ENCODE measurements at places on chromosomes 4 and X. TPM values are rescaled to one million over a fixed set of nuclear protein-coding genes. Genes with fewer than 3 reads are reported as not detected.

ZXDB gene
- 5.2 TPM for total RNA-seq

GRCh38 chr4:1571165-1572009, 112.7 kb downstream of the FAM53A start:
- DNase-seq = no peak

UGT2A3 gene
- total RNA-seq = not detected

DNA sequence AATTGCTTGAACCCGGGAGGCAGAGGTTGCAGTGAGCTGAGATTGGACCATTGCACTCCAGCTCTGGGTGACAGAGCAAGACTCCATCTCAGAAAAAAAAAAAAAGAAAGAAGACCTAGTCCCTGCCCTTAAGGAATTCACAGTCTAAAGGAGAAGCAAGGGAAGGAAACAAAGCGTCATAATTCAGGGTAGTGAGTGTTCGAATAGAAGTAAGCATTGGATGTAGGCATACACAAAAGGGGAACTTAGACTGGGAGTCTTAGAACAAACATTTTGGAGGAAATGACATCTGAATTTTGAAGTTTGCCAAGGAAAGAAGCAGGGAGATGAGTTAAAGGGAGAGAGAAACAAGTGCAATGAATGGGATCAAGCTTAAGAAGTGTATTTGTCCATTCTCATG, 32.4 kb downstream of the PPM1K start:
- no peak for DNase-seq

ZMAT1 gene
- total RNA-seq = not detected

DNA sequence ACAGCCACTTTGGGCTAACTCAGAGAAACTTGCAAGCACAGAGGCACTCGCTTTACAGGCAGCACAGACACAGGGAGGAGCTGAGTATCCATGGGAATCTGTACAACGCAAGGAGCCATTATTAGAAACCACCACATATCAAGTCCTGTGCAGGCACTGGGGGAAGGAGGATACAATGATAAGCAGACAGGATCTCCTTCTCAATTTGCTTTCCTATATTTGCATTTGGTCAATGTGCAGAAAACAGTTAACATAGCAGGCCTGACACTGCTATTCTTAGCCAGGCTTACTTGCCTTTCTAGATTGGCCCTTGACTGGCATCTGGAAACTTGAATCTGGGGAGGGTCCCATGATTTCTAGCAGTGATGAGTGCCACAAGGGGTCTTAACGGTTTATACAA, 65.8 kb downstream of the TEC start:
- DNase-seq = no peak

GRCh38 chrX:9582956-9583355, 118.1 kb downstream of the TBL1X start:
- no peak for DNase-seq

GRCh38 chrX:70176938-70177533, at the start of gene DGAT2L6:
Gene DGAT2L6, plus strand, starts transcription at chrX:70177483. Its CDS starts 100 bp downstream, at chrX:70177583.
- DNase-seq = no peak

GRCh38 chr4:92305148-92305877, 1.5 kb downstream of the GRID2 start:
- DNase-seq = peak; percentile 32

AVPR2 gene
- total RNA-seq = not detected

DNA sequence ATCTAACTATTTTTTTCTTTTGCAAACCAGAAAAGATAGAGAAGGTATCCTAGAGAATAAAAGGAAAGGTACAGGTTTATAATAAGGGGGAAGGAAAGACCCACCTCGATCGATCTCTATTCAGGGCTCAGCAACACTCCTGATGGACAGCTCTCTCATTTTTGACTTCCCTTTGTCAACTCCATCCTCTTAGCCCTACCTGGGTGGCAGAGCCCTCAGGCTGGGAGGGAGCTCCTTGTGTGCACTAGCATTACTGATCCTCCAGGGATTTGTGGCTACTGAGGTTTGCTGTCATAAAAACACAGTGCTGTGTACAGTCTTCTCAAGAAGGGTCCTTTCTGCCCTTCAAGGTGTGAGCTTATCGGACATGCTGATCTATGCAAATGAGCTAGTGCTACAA, 111.0 kb downstream of the MID1 start:
- no peak for DNase-seq

GRCh38 chrX:65528705-65529340, 5.8 kb downstream of the LAS1L start:
- peak; percentile 10 for DNase-seq

GRCh38 chr4:154722262-154722661, 21.5 kb upstream of the LRAT start:
- no peak for DNase-seq

DNA sequence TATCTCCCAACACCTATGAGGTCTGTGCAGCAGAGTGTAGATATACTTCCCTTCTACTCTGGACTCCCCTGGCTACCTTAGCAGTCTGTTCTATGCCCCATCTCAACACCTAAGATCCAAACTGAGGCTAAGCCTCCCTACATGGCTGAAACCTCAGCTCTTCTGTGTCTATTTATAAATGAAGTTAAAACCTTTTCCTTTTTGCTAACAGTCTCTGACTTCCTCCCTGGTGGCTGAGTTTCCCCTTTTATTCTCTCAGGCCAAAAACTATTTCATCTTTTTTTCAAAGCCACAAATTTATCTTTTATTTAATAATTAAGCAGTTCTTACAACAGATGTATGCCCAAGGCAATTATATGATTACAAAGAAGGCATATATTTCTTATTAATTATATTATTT, 111.8 kb upstream of the STIM2 start:
- no peak for DNase-seq

HHIP gene
- 8.6 TPM for total RNA-seq

CDS1 gene
- under 0.01 TPM for total RNA-seq

FGF5 gene
- total RNA-seq = 18.6 TPM

- DNase-seq = no peak
These were observed 932.5 kb downstream of the SH3BGRL start for GRCh38 chrX:82134378-82134777.

GLRA2 gene
- total RNA-seq = not detected

GRCh38 chr4:7858498-7858897, 81.2 kb downstream of the AFAP1 start:
- no peak for DNase-seq

DNA sequence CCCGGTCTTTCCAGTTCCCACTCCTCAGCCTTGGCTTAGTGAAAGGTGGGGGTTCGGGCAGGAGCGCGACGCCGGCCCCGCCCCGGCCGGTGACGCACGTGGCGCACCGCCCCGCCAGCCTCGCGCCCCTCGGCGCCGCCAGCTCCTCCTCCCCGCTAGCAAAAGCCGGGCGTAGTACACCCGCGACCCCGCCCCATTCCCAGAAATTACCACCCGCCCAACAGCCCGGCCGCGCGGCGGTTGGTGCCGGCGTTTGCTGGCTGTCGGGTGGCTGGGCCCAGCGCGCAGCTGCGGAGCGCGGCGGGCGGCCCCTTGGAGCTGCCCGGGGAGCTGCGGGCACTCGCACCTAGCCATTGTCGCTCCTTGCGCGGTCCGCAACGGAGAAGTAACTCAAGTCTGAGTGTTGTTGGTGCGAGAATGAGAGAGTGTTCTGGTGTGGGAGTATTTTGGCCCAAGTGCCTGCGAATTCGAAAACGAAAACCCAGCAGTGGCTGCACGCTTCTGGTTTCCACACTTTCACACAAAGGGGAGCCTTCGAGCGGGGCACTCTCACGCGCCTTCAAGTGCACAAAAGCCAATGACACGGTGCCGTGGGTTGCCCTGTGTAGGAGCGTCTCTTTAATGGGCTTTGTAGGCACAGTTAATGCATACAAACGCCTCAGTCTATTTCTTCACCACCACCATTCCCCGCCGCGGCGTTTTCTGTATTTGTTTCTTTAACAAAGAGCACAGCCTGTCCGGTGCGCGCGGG, 1.0 kb upstream of the ELF2 start:
- peak; percentile 91 for DNase-seq

- no peak for DNase-seq
These were observed 439.4 kb downstream of the SPRY1 start for GRCh38 chr4:123835831-123836590.

SH3RF1 gene
- total RNA-seq = 29.8 TPM

CAMK2D gene
- 156 TPM for total RNA-seq

FGFBP2 gene
- not detected for total RNA-seq

DNA sequence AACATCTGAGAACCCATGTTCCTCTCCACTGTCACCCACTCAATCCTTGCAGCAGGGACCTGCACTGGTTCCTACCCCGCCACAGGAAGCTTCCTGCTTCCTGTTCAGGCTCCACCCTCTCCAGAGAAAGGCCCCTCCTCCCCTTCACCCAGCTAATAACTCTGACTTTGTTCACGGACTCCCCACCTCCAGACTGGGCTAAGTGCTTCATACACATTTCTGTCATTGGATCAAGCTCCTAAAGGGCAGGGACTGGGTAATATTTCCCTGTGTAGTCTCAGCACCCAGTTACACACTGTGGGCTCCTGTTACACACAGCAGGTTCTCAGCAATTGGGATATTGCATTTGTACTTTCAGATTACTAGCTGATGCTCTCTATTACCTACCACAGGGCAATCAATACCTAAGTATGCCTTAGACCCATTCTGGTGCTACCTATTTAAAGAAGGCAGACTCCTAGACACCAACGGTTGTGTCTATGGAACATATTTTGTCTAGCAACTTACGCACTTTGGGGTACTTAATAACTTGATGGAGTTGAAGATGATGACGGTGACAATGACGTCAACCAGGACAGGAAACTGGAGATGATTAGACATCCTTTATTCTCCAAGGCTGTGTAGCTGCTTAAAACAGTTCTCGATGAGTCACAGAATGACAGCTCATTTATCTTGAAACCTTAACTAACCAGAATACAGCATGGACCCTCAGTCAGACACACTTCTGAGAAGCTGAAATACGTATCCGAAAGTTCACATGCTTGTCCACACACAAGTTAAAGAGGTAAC, 58.1 kb downstream of the MAML3 start:
- peak; percentile 100 for DNase-seq

ARHGAP6 gene
- 1.8 TPM for total RNA-seq

HSFX2 gene
- total RNA-seq = not detected

- no peak for DNase-seq
These were observed 76.9 kb downstream of the CLDN34 start for GRCh38 chrX:10044021-10044420.

- DNase-seq = no peak
These were observed 233.2 kb downstream of the ARHGAP10 start for GRCh38 chr4:147965056-147965455.

FGA gene
- total RNA-seq = not detected

- DNase-seq = no peak
These were observed 147.9 kb upstream of the FGF13 start for GRCh38 chrX:138859421-138859820.

DNA sequence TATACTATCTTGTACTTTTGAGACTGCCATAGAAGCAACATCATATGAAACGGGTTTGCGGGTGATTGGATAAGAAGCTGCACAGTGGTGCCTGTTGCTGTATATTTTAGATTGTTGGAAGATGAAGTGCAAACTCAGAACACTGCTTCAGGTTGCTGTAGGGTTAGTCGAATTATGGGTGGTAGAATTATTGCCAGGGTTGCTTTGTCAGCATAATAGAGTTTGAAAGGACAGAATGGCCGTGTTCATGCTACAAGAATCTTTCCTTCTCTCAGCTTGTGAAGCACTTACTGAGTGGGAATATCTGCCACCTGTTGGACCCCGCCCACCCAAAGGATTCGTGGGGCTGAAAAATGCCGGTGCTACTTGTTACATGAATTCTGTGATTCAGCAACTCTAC, 115.5 kb downstream of the USP9X start:
- DNase-seq = no peak

NHSL2 gene
- total RNA-seq = 0.83 TPM

- DNase-seq = no peak
These were observed 58.5 kb upstream of the CLCN4 start for GRCh38 chrX:10098270-10098713.

DNA sequence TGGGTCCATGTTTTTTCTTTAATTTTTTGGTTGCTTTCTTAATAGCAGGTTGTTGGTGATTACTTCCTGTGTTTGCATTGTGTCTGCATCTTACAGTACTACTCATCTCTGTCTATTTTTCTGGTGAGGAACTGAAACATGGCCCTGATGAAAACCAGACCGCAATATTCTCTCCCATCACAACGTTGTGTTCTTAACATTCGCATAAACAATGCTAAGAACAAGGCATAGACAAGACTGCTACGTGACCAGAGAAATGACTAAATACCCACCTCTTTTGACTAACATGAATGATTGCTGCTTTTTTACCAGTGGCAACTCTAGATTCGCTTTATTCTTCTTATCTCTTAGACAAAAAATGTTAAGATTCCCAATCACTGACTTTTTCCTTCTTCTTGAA, 179.1 kb downstream of the GC start:
- no peak for DNase-seq

SLC25A14 gene
- 17.2 TPM for total RNA-seq

CTAG2 gene
- 27.1 TPM for total RNA-seq

DNA sequence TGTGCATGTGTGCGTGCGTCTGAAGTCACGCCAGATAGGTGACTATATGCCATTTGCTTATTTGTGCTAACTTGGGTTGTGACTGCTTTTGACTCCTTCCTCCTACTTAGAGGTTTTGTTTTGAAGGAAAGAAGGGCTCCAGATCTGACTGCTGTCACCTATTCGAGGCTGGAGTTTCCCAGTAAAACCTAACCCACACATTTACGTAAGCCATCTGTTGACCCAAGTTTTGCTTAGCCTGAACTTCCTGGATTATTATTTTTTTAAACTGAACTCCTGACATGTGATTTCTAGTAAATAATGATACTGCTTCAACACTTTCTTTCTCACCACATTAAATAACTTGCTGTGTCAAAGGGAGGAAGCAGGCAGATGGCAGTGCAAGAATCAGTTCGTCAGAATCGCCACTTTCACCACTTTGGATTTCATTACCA, 41.5 kb downstream of the DTHD1 start:
- no peak for DNase-seq

GRCh38 chr4:85243857-85244256, 231.1 kb upstream of the ARHGAP24 start:
- DNase-seq = no peak

DNA sequence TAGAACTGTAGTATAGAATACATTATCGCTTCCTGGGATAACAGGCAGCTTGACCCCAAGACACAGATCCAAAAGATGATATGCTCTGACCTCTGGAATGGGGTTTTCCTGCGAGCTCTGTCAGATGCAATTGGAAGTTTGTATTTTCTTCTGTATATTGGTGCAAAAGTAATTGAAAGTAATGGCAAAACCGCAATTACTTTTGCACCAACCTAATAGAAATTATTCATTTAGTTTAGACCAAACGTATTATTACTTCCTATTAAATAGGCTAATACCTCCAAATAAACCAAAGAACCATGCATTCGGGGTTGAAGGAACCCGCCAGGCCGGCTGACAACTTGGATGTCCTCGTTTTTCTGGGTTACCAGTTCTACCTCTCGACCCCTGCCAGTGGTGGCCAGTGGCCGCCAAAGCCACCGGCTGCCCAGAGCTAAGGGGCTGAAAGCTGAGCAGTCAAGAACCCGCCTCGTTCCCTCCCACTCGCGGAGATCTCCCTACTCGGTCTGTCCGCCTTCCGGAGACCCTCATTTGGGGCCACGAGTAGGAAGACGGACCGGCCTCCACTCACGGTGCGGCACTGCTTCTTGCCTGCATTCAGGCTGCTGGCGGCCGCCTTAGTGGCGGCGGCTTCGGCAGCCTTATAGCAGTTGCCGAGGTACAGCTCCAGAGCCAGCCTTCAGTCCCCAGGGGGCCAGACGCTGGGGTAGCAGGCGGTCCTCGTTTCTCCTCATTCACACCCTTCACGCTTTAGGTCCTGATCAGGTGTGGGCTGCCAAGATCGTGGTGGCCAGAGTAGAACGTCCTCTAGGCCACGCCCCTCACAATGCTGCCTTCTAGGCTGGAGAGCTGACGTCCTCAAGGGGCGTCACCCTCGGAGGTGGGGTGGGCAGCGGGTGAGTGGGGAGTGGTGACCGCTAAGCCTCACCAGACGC, 121.9 kb downstream of the RBMX2 start:
- DNase-seq = no peak
